ENCODE measurements at places on chromosomes 4 and X.

GRCh38 chr4:67603310-67604028 lies 44.9 kb downstream of the STAP1 start:
- no peak for DNase-seq

GRCh38 chr4:162461952-162462351 lies 298.2 kb upstream of the FSTL5 start:
- no peak for DNase-seq

DNA sequence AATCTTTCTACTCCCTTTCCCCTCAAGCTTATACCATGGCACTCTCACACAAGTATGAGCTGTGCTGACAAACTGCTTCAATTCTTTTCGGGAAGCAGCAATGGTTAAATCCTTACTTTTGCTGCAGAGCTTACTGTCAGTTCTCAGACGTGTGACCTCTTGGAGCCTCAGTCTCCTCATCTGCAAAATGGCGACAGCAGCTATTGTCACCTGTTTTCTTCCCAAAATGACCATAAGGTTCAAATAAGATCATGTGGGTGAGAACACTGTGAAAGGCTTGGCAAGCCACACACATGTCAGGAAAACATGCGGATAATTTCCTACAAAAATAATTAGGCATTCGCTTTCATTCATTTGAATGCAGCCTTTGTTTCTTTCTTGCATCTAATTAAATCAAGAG lies 36.8 kb upstream of the IRF2 start:
- no peak for DNase-seq

DNA sequence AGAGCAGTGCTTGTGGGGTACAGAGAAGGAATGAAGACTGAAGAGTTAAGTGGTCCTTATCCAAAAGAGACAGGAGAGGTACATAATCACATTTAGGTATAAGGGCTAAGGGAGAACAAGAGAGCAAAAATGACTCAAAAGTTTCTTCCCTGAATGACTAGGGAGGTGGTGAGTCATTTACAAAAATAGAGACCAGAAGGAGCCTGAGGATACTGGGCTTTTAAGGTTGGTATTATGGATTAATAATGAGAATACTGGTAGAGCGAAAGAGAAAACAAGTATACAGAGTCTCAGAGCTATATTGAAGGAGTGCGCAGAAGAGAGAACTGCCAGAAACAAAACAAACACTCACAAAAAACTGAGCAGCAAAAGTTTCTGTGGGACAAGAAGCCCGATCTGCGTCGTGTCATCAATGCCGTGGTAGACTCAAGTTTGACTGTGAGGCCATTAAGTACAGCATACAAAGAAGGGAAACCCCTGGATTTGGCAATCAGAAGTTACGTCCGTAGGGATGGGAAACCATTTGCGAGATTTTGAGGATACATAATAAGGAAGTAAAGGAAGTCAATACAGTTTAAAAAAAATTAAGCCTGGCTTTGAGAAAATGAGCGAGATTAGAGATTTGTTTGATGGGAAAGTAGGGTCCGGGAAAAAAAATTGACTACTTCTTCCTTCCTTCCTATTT lies 129.1 kb upstream of the STIM2 start:
- no peak for DNase-seq

- no peak for DNase-seq
These were observed 602.7 kb upstream of the PCDH7 start for GRCh38 chr4:30117433-30117832.

DNA sequence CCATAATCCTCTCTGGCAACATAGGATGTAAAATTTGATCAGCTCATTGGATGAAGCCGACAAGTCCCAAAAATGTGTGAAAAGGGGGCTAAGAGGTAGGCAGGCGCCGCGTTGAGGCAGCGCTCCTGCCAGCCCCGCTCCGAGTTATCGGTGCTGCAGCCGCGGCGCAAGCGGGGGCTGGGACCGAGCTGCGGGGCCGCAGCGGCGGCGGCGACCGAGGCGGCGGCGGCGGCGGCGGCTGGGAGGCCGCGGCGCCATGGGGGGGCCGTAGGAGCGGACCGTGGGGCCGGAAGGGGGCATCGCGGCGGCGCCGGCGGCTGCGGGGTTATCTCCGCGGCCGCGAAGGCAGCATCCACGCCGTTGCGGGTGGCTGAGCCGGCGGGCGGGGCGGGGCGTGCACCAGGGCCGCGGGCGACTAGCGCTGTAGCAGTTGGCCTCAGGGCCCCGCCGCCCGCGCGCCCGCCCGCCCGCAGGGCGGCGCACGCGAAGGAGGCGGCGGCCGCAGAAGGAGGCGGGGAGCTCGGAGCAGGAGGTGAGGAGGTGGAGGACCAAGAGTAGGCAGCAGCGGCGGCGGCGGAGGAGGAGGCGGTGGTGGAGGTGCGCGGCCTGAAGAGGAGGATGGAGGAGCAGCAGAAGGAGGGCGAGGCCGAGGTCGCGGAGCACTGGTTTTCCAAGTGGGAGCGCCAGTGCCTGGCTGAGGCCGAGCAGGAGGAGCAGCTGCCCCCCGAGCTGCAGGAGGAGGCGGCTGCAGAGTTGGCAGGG lies 126.0 kb upstream of the CXorf66 start:
- DNase-seq = no peak

DNA sequence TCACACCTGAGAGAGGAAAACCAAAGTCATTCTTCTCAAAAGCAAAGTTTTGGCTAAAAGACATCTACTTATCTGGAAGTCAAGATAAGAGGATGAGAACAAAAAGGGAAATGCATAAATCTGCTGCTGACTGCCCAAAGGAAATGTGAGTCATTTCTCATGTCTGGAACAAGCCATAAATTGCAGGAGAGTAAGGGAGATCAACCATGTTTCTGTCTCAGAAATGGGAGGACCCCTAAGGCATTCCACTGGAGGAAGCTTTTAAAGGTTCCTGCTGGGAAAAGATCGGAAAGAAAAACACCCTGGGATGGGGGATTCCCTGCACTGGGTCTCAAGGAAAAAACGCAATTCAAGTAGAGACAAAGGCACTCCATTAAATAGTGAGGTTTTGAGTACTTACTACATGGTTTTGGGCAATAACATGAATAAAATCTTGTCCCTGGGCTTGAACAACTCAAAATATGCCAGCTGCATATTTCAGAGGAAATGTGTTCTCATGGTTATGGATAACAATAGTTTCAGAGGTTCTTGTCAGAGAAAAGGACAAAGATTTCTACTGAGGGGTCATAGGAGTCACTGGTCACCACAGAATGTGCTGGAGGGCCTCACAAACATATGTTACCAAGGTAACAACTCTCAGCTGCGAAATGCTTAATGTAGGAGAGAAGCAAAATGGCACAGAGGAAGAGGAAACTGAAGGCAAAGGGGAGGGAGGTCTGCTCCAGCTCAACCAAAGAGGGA lies 19.3 kb downstream of the GPR143 start:
- DNase-seq = no peak

- DNase-seq = no peak
These were observed 755.8 kb downstream of the RPA4 start for GRCh38 chrX:97639526-97639925.

GRCh38 chr4:102663073-102663472 lies 97.7 kb downstream of the MANBA start:
- no peak for DNase-seq

GRCh38 chr4:62130230-62130629 lies 930.1 kb downstream of the ADGRL3 start:
- no peak for DNase-seq

DNA sequence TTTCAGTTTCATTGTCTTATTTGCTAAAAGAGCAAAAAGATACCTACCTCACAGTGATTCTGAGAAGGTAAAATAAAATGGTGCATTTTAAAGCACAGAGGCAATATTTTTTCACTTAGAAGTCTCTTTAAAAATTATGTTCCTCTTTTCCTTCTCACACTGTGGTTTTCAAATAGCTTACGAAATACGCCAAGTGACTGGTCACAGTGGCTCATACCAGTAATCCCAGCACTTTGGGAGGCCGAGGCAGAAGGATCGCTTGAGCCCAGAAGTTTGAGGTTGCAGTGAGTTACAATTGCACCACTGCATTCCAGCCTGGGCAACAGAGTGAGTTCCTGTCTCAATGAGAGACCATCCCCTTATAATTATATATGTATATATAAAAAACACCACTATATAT lies 372.6 kb downstream of the FBXO8 start:
- no peak for DNase-seq

- no peak for DNase-seq
These were observed 909.1 kb downstream of the FAT4 start for GRCh38 chr4:126223784-126224407.

GRCh38 chr4:23022032-23022431 lies 329.3 kb downstream of the GBA3 start:
- no peak for DNase-seq

DNA sequence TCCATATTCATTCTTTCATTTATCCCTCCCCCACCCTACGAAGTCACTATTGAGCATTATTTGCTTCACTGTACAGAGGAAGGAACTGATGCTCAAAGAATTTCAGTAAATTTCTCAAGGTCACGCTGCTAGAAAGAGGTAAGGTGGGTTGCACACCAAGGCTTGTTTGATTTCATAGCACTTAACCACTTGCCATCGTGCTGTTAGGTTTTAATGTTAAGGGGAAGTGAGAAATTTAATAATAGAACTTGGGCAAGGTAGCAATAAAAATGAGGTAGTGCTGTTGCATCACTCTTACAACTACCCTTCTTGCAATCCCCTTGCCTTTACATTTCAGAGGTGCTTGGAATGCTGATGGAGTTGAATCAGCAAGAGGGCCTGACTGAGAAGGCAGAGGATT lies 343.1 kb downstream of the MID1IP1 start:
- DNase-seq = no peak

GRCh38 chr4:74623041-74623440 lies 171.3 kb downstream of the BTC start:
- no peak for DNase-seq

GRCh38 chrX:23773601-23774175 lies 9.3 kb upstream of the SAT1 start:
- DNase-seq = no peak

GRCh38 chr4:94634271-94634670 lies 123.5 kb upstream of the BMPR1B start:
- DNase-seq = no peak

DNA sequence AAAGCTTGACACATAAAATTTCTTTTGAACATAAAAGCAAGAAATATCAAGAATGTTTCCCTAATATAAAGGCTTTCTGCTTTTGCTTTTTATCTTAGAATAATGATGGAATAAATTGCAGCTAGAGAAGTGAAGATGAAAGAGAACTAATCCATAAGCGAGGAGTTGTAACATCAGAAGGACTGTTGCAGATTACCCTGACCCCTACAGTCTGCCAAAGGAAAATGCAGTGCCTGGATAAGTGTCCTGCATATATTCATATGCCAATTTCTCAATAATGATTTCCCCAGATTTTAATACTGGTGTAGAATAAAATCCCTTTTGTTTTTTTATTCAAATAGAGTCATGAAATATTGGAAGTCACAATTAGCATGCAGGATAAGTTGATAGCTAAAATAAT lies 115.9 kb downstream of the MAGEC2 start:
- no peak for DNase-seq

GRCh38 chrX:1248331-1249061 lies 20.1 kb upstream of the CSF2RA start:
- DNase-seq = no peak

GRCh38 chr4:75860606-75861005 lies 41.6 kb downstream of the PPEF2 start:
- DNase-seq = no peak

DNA sequence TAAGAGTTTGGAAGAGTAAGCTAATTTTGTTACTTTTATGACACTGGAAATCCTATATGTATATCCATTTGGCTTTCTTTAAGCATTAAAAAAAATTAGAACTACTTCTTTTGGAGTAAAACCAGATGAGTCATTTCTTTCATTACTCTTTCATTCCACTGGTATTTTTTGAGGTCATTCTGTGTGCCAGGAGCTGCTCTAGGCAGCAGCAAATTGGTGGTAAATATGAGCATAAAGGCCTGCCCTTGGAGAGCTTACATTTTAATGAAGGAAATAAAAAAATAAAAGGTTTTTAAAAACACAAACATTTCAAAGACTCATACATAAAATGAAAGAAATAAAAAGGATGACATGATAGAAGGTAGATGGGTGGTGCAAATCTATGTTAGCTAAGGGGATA lies 37.4 kb downstream of the MID1 start:
- no peak for DNase-seq

DNA sequence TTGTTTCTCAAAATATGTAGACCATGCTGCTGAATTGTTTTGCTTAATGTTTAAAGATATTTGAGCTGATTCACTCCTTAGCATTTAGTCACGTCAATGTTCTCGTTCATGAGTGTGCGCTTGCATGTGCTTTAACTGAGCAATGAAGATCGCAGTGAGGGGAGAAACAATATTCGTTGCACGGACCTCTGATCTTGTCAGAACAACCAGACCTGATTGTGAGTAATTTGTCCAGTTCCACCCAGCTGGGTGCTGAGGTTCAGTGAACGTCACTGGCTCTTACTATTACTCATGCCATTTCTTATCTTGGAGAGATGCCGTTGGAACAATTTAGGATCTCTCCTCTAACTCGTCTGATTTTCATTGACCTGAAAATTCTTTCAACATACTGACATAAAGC lies 15.0 kb upstream of the PRKX start:
- DNase-seq = no peak

DNA sequence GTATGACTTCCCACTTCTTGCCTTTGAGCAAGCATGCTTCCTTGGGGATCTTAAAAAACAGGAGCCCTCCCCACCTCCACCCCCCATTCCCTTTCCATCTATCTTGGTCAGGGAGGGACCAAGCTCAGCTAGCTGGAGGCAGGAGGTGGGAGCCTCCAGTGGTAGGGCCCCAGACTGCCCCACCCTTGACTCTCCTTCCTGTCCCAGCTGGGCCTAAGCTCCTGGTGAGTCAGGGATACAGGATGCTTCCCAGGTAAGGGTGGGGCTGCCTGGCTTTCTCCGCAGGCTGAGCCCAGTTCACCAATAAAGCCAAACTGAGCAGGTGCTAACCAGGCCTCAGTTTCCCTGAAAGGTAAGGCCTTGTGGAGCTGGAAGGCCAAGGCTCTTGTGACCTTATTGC lies 15.2 kb downstream of the EFNB1 start:
- DNase-seq = no peak

DNA sequence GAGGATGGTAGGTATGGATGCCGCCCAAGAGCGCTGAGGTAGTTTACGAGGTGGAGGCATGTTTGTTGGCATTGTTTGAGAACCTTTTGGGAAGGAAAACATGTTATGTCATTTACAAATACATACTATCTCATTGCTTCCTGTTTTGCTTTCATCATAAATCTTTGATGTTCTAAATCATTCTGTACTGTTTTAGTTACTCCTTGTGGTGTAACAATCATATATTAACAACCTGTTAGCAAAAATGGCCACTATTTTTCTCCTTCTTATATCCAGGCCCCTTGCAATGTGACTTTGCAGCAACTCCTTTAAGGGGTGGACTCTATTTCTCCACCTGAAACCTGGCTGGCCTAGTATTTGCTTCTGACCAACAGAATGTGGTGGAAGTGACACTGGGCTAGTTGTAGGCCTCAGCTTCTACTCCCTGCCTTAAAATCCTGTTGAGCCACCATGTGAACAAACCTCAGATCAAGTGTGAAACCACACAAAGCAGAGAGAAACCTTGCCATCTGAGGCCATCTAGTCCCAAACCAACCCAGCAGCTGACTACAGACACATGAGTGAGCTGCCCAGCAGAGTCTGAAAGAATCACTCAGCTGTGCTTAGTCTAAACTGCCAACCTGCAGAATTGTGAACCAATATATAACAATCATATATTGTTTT lies 15.8 kb upstream of the CXorf38 start:
- no peak for DNase-seq
